Bronchial epithelial cell (primary cell): ENCODE measurements at places on chromosomes 11 and 22. TPM values are rescaled to one million over a fixed set of nuclear protein-coding genes. Genes with fewer than 3 reads are reported as not detected.

DNA sequence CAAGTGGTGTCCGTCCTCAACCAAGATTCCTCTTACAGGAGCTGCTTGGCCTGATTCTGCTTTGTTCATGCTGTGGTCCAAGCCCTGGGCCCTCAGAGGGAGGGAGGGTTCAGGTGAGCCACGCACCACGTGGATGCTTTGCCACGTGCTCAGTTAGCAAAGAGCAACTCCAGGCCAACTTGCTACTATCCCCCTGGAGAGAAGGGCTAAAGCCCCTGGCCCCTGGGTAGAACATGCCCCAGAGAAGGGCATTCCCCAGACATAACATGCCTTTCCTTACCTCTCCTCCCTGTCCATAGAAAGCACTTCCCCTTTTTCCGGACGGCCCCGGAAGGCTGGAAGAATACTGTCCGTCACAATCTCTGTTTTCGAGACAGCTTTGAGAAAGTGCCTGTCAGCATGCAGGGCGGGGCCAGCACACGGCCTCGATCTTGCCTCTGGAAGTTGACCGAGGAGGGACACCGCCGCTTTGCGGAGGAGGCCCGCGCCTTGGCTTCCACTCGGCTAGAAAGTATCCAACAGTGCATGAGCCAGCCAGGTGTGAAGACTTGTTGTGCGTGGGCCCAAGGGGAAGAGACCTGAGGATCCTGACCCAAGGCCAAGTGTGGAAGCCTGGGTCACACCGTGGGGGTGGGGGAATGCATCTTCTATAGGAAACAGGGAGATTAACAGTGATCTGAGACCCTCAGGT, 8.8 kb downstream of the FOXR1 start:
- DNase-seq = no peak

DNA sequence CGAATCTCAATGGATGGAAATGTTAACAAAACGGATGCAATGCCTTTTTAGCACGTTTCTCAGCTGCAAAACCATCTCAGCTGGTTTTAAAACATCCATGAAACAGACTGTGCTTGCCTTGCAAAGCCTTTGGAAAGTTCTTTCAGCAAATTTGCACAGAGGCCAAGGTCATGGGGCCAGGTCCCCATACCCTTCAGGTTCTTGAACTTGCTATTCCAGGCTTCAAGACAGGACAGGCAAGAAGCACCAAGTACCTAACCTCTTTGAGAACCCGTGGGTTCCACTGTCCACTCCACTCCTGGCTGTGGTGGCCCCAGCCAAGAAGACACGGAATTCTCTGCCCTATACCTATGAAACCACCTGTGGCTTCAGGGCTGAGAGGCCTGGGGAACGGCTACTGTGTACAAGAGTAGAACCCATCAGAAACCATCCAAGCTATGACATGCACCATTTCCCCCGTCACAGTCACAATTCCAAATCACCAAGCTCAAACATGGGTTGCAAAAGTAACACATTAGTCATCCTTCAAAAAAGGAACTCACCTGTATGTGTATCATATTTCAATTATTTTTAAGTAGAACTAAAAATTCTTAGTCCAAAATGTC, 17.0 kb downstream of the TNKS1BP1 start:
- peak; percentile 90 for DNase-seq

DNA sequence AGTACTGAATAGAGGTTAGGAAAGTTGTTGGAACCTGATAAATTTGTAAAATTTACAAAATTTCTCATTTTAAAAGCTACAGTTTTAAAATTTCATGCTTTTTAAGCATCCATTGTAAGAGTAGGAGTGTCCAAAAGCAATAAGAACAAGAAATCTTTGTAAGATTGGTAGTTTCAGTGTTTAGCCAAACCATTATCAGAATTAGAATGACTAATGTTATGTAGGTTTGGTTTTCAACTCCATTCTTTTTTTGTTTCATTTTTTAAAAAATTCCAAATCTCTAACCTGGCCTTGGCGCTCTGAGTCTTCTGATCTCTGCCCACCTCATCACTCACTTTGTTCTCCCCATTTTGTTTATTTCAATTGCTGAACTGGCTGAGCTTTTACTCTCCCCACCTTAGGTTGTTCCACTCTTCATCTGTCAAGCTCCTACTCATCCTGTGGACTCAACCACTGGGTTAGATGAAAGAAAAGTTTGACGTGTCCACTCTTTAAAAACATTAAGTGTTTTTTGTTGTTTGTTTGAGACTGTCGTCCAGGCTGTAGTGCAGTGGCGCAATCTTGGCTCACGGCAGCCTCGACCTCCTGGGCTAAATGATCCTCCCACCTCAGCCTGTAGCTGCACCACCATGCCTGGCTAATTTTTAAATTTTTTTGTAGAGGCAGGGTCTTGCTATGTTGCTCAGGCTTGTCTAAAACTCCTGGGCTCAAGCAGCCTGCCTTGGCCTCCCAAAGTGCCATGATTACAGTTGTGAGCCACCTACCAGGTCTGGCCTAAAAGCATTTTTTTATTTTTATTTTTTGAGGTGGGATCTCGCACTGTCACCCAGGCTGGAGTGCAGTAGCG, 14.0 kb downstream of the EP300 start:
- no peak for DNase-seq

DNA sequence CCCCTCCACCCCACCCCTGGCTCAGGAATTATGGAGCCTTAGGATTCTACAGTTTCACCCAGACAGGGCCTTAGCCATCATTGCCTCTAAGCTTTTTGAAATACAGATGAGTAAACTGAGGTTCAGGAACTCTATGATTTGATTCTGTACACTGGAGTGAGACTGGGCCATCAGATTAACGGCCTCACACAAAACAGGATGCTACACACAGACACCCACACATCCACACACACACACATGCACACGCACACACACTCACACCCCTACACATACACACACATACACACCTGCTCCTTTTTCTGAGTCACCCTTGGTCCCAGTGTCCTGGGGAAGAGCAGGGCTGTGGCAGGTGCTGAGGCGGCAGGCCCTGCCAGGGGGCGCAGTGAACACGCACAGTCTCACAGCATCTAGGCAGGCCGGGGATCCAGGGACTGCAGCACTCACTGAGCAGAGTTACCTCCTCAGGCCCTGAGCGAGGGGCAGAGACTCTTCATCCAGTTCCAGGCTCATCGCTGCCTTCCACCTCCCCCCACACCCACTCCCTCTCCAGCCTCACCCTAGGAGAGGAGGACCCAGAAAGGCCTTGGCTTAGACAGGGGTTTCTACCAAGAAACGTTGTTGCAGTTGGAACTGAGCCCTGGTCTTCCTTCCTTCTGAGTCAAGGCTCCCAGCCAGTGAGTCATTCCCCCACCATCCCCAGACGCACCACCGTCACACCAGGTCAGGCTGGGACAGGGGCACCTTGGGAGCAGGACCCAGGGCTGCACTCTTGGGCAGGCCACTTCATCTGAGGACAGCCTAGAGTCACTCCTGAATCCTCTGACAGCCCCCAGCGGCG, 89.8 kb upstream of the PARVA start:
- DNase-seq = peak; percentile 94

DNA sequence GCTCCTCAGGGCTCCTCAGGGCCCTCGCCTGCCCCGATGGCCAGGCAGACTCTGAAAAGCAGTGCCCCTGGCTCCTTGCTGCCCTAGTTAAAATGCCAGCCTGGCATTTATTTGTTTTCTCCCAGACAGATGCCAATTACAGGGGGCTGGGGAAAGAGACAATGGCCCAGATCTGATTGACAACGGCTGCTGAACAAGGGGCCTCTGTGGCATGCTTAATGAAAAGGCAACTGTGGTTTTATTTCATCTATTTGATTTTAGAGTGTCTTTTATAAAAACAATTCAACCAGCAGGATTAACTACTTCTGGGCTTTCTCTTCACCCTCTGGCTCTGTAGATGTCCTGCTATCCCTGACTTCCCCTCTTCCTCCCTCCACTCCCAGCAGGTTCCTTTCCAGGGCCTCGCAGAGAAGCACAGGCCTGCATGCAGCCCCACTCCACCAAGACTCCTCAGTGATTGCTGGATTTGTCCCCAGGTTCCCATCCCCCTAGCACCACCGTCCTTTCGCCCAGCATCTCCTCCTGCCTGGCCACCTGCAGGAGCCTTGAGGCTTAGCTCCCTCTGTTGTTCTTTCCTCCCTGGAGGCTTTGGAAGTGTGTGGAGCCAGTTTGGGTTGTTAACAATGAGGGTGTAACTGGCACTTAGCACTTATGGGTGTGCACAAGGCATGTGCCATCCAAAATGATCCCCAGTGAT, 171.1 kb downstream of the TENM4 start:
- no peak for DNase-seq

- DNase-seq = no peak
These were observed 241.3 kb upstream of the LARGE1 start for GRCh38 chr22:34161431-34162123.

DNA sequence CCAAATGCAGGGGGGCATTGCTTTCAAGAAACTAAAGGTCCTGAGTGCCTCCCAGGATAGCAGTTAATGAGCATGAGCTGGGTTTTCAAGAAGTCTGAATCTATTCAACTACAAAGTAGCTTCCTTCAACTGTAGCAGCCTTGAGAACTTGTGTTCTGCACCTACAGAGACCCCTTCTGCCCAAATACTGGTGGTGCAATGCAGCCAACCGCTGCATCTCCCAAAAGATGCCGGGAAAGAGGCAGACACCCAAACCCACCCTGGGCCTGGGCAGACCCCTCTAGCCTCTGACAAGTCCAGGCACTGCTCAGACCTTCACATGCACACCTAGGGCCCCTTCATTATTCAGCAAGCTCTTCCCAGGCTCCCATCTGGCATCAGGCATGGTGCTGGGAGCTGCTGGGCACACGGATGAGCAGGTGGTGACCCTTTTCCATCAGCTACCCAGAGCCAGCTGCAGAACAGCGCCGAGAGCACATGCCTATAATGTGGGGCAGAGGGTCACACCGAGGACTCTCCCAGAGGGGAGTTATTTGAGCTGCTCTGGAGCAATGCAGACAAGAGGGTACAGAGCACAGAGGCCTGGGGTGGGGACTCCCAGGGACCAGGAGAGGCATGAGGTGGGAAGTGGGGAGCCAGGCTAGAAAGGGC, 44.9 kb upstream of the ETS1 start:
- peak; percentile 35 for DNase-seq

- DNase-seq = peak; percentile 100
These were observed 266.7 kb downstream of the FAM76B start for GRCh38 chr11:95522874-95523273.

GRCh38 chr22:46150655-46151477, 540 bp downstream of the PPARA start:
- DNase-seq = no peak

DNA sequence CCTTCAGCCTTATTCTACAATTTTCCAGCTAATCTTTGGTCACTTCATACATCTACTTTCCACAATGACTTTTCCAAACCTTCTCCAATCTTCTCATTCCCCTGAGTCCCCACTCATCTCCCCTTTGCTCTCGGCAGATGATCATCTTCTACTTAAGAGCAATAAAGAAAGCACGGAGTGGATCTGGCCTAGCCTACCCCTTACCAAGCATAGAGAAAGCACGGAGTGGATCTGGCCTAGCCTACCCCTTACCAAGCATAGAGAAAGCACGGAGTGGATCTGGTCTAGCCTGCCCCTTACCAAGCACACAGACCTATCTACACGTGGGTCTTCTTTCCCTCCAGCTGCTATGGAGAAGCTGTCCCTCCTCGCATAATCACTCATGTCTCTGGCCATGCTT, 558.6 kb downstream of the OPCML start:
- no peak for DNase-seq

DNA sequence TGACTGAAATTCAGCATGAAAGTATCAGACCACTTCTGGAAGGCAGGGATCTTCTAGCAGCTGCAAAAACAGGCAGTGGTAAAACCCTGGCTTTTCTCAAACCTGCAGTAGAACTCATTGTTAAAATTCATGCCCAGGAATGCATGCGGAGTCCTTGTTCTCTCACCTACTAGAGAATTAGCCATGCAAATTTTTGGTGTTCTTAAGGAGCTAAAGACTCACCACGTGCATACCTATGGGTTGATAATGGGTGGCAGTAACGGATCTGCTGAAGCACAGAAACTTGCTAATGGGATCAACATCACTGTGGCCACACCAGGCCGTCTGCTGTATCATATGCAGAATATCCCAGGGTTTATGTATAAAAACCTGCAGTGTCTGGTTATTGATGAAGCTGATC, 19.1 kb downstream of the ZBTB44 start:
- DNase-seq = no peak

DNA sequence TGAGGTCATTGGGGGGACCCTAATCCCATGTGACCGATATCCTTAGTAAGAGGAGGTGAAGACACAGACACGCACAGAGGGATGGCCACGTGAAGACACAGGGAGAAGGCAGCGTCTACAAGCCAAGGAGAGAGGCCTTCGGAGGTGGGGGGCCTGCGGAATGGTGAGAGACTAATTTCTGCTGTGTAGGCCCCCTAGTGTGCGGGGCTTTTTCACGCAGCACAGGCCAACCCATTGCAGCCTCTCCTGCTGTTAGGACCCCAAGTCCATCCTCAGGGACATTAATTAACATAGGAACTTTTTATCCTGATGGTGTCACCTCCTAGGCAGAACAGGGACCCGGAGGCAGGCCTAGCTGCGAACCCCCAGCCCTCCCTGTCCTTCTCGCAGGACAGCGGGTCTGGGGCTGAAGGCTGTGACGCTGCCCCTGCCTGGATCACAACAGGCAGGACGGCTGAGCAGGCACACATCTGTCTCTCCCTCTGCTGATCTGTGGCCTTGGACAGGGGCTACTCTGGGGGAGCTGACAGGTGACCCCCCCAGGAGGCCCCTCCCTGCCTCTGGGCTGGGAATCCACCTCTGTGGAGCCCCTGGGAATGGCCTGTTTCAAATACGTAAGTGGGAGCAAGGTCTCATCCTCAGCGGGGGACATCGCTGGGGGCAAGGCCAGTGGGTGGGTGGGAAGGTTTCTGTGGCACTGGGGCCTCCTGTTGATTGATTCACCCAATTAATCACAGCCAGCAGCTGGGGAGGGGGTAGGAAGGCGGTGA, 7.9 kb downstream of the ASCL2 start:
- no peak for DNase-seq

DNA sequence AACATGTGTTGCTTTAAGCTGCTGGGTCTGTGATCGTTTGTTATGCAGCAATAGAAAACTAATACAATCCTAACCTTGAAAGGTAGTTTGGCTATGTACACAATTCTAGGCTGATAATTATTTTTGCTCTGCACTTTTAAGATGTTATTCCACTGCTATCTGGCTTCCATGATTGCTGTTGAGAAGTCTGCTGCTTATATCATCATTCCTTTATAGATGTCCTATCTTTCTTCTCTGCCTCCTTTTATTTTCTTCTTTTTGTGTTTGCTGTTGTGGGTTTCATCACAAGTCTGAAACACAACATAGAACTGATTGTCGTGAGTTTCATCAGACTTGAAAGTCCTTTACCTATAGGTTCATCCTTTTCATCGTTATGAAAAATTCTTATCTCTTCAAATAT, 24.1 kb downstream of the FXYD6 start:
- DNase-seq = no peak

The ZNF280B gene
- total RNA-seq = 0.26 TPM in 2 replicates

The IGF2 gene
- total RNA-seq = 1.0 and 6.6 TPM in 2 replicates

The RHBDD3 gene
- 21.6 and 25.0 TPM in 2 replicates for total RNA-seq

The GRK3 gene
- total RNA-seq = 4.2 and 4.6 TPM in 2 replicates

The IL17REL gene
- total RNA-seq = not detected in 2 replicates

The MMP12 gene
- total RNA-seq = not detected in 2 replicates

The TSSK2 gene
- total RNA-seq = not detected in 2 replicates

The SAA4 gene
- total RNA-seq = not detected in 2 replicates
